Upper lobe of left lung (tissue), 6 donors: ENCODE measurements at places on chromosomes 6 and 20. TPM values are rescaled to one million over a fixed set of nuclear protein-coding genes. Genes with fewer than 3 reads are reported as not detected.

- H3K36me3 ChIP-seq: no peaks in the 10 kb centered on the region
- H3K27me3 ChIP-seq: no peaks in the 10 kb centered on the region
- peak; percentile 55 for DNase-seq
- H3K27ac ChIP-seq: peak overlapping the region; percentile 64
- H3K4me3 ChIP-seq: no peak overlapping the region
- H3K4me1 ChIP-seq: peaks cover 40% of the 10 kb centered on the region
These were observed 4.8 kb upstream of the PMEPA1 start for GRCh38 chr20:57714409-57715267.

GRCh38 chr6:47836639-47837038, 54.8 kb downstream of the OPN5 start:
- H3K4me3 ChIP-seq: no peak overlapping the region
- no peaks in the 10 kb centered on the region for H3K36me3 ChIP-seq
- no peak overlapping the region for H3K27ac ChIP-seq
- no peak for DNase-seq
- no peaks in the 10 kb centered on the region for H3K4me1 ChIP-seq

DNA sequence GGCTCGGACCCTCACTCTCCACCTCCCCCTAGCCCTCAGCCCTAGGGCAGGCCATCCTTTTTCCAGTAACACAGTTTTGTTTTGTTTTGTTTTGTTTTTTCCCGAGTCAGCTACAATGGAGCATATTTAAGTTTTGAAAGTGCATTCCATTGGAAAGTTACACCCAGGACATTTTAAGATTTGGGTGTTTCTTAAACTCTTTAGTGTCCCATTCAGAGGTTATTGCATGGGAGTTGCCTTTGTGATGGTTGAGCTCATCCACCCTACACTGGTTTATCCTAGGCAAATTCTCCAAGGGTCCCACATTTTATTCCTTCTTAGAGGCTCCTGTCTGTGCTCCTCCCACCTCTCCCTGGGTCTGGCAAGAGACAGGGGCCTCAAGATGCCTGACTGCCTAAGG, 58.9 kb downstream of the THBS2 start:
- H3K4me1 ChIP-seq: peaks cover 2% of the 10 kb centered on the region
- H3K4me3 ChIP-seq: no peak overlapping the region
- H3K27ac ChIP-seq: no peak overlapping the region
- no peaks in the 10 kb centered on the region for H3K27me3 ChIP-seq
- no peaks in the 10 kb centered on the region for H3K36me3 ChIP-seq

The BPIFB1 gene
- total RNA-seq: 171 TPM

The BTNL2 gene
- not detected for total RNA-seq

GRCh38 chr20:35772563-35773058, 796 bp downstream of the PHF20 start:
- peaks cover 8% of the 10 kb centered on the region for H3K36me3 ChIP-seq
- no peaks in the 10 kb centered on the region for H3K27me3 ChIP-seq
- no peak for DNase-seq

DNA sequence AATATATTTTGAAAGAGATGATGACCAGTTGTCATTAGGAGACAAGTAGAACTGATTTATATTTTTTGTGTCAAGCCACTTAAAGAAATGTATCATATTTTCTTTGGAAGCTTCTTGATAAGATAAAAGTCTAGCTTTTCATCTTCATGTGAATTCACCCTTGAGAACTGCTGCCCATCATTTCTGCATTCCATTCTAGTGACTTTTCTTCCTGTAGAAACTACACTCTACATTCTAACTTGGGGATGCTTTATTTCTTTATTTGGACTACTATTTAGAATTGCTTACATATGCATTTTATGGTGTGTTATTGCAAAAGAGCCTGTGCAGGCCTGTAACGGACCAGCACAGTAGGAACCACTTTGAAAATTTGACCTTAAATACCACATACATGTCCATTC, 335.0 kb upstream of the KCNQ5 start:
- no peaks in the 10 kb centered on the region for H3K36me3 ChIP-seq
- no peak overlapping the region for H3K27ac ChIP-seq
- H3K27me3 ChIP-seq: no peaks in the 10 kb centered on the region
- no peak overlapping the region for H3K4me3 ChIP-seq

DNA sequence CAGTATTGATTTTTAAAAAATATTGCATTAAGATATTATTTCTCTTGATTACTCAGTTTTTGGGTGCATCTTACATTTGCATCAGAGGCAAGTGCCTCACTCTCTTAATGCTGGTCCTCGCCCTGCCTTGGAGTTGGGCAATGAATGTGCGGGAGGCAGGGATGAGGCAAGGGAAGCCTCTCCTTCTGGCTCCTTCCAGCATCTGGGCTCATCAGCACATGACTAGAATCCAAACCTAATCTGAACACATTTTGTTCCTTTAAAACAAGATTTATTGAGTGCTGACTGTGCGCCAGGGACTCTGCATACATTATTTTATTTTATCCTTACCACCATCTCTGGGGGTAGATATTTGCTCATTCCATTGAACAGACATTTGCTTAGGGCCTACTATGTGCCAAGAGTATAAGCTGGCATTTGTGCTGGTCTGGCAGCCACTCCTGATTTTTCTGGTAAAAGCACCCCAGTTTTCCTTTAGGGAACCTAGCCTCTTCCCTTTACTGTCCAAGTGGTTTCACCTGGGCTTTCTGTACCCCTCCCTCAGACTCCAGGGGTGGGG, 71.9 kb upstream of the ZNFX1 start:
- no peaks in the 10 kb centered on the region for H3K4me1 ChIP-seq
- H3K4me3 ChIP-seq: no peak overlapping the region
- H3K36me3 ChIP-seq: no peaks in the 10 kb centered on the region
- no peak overlapping the region for H3K27ac ChIP-seq
